ENCODE measurements at places on chromosomes 5 and 9.

GRCh38 chr9:99130069-99130468 is 25.2 kb downstream of the TGFBR1 start:
- no peak for DNase-seq

DNA sequence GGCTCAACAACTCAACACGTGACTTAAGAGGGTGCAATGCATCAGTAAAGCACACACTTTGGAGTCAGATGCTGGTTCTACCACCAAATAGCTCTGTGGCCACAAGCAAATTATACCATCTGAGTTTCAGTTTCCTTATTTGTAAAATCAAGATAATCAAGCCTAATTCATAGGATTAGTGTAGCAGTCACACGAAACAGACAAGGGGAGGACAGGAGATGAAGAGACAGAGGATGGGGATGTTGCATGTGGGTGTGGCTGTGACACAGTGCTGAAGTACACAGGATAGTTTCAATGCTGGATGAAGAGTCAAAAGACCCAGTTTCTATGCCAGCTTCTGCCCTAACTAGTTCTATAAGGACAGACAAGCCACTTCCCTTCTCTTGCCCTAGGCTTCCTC is 60.2 kb downstream of the SPOCK1 start:
- DNase-seq, result no peak

DNA sequence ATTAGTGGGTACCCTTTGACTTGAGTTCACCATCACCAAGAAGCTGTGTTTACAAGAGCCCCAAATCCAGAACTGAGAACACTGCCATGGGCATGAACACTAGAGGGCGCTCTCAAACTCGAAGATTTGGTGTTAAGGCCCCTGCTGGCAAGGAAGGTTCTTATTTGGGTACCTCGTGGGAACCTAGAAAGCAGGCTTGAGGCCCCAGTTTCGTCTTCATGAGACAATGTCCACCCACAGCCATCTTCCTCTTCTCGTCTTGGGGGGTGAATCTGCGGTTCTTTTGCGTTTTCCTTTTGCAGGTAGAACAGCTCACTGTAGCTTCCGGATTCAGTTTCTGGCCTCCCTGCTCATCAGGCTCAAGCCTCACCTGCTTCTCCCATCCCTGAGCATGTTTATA is 184.0 kb downstream of the SEMA5A start:
- DNase-seq, result peak; percentile 90

DNA sequence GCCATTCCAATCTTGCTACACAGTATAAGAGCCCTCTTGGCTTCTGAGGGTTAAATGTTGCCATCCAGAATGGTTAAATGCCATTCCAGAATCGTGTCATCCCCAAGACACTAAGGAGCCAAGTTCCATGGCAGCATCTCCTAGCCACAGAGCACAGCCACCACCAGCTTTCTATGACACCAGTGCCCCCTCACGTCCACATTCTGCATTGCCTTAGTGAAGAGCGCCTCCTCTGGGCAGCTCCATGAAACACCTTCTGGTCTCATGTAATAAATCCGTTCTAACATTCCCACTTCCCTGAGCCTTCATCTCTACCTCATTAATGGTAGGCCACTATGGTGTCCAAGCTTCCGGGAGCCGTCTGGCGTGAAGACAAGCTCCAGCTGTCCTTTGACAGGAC is 12.4 kb downstream of the CBY3 start:
- DNase-seq, result peak; percentile 87

GRCh38 chr5:76841361-76841760 is 8.5 kb upstream of the S100Z start:
- no peak for DNase-seq

- DNase-seq, result no peak
These were observed 101.6 kb downstream of the NREP start for GRCh38 chr5:111655169-111655924.

DNA sequence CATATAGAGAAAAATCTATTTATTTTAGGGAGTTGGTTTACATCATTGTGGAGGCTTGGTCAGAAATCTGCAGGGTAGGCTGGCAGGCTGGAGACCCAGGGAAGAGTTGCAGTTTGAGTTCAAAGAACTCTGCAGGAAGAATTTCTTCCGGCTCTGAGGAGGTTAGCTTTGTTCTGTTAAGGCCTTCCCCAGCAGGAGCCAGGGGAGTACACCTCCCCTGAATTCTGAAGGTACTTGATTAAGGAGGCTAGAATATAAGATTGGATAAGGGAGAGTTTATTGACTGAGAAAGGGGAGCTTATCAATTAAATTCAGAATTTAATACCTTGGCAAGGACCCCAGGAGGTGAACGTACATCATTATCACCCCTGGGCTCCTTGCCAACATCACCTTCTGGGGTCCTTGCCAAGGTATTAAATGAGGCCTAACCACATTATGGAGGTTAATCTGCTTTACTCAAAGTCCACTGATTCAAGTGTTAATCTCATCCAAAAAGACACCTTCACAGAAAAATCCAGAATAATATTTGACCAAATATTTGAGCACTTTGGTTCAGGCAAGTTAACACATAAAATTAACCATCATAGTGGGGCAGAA is 351.7 kb downstream of the CWC27 start:
- no peak for DNase-seq

DNA sequence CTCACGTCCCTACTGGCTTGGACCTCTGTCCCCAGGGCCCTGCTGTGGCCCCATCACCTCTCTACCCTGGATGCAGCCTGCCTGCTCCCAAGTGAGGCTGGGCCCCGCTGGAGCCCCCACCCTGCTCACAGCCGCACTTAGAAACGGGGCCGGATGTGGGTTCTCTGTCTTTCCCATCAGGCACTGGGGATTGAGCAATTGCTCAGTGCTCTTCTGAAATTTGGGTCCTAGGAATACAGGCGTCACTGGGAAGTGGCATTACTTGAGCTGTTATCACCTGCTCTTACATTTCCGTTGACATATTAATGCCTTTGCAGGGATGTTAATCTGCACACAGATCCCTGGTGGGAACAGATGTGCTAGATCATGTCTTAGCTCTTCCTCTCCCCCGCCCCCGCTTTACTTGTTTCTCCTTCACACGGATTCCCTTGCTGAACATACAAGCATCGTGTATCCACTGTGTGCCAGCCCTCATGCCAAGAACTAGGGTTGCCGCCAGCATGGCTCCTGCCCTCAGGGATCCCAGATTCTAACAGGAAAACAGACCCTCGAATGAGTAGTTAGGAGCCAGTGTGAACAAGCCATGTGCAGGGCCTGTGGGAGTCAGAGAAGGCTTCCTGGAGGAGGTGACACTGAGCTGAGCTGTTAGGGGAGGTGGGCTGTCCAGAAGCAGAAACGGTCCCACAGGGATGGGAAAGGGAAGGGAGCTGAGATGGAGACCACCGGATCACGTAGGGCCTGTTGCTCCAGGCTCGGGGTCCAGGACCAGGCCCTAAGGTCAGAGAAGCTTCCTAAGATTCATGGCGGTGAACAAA is 65.1 kb downstream of the NEK6 start:
- DNase-seq, result no peak

DNA sequence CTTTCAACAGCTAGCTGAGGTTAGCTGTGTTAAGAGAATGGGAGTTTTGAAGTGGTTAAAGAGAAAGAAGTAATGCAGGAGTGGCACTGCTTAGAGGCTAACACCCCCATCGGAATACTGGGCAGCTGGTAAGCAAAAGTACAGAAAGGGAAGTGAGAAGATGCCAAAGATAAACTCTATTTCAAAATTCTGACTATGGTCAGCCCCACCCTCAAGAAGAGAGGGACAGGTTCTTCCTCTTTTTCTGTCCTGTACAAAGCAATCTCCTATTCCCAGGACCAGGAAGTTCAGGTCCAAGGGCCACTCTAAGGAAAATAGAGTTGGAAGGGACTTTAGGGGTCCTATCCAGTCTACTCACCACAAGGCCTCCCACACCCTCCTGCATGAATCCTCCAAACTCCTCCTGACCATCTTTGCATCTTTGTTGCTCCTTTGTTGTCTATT is 45.9 kb upstream of the JAK2 start:
- no peak for DNase-seq

GRCh38 chr5:18270635-18271338 is 636.5 kb downstream of the TAF11L14 start:
- DNase-seq, result no peak

DNA sequence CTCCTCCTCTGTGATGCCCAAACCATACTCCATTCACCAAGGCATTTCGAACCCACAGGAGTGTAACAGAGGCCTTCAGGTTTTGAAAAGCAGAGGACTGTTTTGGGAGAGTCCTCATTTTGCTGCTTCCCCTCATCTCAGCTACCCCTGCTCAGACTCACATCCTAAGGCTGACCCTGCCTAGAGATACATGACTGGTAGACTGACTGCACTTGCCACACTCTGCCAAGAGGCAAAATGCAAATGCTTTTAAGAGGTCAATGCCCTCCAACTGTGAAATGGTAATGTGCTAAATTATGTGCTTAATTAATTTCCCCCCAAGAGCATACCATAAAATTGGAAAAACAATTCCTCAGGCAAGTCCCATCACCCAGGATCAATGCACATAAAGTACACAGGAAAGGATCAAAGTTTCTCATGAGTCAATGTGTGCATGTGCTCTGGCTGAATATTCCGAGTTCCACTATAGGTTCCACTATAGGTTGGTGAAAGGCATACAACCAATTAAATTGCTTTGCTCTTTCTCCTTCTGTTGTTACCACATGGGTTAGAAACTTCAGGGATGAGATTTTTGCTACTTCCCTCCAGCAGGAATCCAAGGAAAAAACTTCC is 87.0 kb downstream of the RGS7BP start:
- no peak for DNase-seq

GRCh38 chr5:72722792-72723452 is 93.5 kb upstream of the TNPO1 start:
- no peak for DNase-seq

DNA sequence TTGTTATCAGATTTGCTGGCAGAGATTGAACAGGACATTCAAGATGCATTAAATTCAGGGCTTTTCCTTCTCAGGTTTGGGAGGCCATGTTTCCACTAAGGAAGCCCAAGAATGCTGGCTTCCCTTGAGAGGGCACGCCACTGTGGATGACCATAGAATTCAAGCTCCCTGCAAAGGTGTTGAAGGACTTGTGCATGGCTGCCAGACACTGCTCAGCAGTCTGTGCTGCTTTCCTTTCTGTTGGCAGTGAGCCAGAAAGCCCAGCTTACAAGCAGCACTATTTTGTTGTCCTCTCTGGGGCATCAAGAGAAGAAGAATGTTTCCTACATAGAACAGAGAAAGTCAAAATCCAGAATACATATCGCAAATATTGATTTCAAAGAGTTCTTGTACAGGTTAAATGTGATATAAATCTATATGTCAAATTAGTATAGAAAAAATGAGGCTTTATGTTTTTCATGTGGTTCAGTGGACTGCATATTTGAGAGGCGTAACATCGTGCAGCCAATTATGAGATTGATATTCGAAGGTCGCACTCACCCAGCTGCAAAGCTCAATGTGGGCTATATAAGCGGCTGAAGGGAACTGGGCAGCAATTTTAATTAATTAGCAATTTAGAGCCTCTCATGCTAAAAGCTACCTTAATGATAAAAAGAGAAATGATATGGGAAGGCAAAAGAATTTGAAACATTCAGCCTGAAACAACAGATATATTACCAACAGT is 103.1 kb upstream of the ISL1 start:
- DNase-seq, result peak; percentile 20
